ENCODE measurements at places on chromosomes 4 and X.

DNA sequence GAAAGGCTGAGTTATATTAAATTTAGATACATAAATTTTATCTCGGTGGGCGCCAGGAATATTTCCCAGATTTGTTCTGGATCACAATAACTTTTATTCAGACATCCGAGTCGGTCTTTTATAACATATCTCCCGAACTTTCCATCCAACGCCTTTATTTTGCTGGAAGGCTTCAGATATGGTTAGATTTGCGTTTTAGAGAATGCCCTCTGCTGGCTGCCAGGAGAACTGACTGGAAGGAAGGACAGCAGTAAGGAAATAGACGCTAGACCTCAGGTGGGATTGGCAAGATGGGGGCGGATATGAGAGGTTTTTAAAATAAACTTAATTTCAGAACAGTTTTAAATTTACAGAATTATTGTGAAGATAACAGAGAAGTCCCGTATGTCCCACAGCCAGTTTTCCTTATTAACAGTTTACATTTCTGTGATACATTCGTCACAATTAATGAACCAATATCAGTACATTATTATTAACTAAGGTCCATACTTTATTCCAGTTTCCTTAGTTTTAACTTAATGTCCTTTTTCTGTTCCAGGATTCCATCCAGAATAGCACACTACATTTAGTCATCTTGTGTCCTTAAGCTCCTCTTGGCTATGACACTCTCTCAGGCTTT, 4.6 kb upstream of the KANTR start:
- DNase-seq = peak; percentile 44

GRCh38 chrX:150569155-150569477, 695 bp downstream of the MTM1 start:
- DNase-seq = peak; percentile 55

DNA sequence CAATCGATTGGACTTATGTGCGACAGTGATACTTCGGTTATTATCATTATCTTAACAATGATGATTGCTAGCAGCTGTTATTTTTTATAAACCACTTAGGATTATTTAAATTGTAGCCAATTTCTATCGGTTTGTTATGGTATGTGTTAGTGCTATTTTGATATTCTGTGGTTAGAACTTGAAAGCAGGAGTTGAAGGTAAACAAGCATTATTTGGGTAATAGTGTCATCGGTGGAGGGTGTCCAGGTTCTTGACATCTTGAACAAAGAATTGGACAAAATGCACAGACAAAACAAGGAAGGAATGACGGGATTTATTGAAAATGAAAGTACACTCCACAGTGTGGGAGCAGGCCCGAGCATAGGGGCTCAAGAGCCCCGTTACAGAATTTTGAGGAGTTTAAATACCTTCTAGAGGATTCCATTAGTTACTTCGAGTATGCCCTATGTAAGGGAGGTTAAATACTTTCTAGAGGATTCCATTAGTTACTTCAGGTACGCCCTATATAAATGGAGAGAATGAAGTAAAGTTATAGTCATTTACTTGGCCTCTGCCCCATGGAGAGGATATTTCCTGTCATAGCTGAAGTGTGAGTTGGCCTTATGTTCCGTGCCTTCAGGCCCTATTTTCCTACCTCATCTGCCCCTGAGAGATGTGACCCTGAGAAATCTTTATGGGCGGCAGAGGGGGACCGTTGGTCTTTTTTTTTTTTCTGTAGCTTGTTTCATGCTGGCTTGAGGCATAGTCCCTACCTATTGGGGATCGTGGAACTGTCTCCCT, 13.1 kb downstream of the MOB1B start:
- DNase-seq = no peak

DNA sequence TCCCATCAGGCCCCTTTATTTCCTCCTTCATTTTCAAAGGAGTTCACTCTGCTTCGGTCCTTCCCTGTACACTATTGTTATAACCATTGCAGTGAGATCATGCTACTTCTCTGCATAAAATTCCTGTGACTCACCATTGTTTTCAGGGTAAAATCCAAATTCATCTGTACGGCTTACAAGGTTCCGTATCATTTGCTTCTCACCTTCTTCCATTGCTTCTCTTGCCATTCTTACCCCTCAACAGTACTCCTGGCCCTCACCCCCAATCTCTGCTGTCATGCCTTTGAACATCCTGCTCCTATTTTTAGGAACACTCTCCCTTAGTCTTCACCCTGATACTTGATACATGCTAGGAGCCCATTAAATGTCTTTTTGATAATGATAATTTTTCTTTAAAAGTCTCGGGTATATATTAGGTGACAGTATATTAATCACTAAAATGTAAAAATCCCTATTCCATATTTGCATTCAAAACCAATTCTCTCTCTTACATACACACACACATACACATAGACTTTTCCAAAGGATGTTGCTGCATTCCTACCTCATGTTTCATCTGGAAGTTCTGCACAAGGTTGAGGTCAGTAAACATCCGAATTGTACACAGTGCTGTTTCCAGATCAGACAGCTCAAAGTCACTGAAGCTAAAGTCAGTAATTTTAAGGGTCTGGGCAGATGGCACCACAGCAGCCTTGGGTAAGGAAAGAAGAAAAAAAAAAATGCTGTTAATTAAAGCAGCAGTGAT, 103.4 kb downstream of the PDE5A start:
- no peak for DNase-seq

GRCh38 chr4:180449395-180449956, 1793.7 kb upstream of the TENM3 start:
- peak; percentile 39 for DNase-seq

- peak; percentile 24 for DNase-seq
Observed at GRCh38 chrX:34275699-34276098, 143.6 kb upstream of the FAM47A start.

- DNase-seq = no peak
Observed at GRCh38 chrX:17021851-17022604, 75.6 kb downstream of the REPS2 start.

DNA sequence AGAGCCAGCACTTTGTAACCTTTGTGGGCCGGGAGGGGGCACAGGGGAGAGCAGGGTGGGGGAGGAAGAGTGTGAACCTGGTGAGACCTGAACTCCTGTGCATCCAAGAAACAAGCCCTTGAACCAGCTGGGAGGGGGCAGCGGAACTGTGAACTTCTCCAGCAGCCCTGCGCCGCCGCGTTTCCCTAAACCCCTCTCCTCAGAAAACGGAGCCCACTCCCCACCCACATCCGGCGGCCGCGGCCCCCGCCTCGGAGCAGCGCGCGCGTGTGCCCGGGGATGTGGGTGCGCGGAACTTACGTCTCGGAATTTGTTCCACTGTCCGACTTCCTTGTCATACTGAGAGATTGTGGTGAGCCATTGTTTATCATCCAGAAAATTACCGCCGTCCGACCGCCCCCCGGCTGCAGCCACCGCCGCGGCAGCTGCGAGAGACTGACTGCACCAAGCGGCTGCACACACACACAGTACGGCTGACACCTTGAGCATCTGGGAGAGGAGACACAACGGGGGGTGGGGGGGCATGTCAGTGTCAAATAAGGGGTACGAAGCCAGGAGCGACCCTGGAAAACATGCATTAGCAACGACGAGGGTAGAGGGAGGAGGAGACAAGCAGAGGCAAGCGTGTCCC, 494 bp downstream of the SPOCK3 start:
- no peak for DNase-seq

GRCh38 chrX:6738518-6739470, 203.9 kb upstream of the VCX3A start:
- DNase-seq = peak; percentile 92

DNA sequence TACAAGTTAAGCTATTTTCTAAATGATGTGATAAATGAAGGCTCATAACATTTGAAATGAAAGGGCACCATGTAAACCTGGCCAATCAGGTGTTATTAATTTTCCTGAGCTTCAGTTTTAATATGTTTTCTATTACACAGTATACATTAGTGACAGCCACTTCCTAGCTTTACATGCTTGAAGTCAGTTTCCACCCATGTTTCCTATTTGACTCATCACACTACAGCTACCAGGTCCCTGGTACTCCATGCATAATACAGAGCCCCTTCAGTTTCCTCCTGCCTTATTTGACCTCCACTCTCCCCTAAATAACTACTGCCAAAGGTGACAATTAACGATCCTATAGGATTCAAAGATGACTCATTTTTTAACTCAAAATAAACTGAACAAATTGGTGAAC, 18.3 kb downstream of the ZNF518B start:
- DNase-seq = no peak

DNA sequence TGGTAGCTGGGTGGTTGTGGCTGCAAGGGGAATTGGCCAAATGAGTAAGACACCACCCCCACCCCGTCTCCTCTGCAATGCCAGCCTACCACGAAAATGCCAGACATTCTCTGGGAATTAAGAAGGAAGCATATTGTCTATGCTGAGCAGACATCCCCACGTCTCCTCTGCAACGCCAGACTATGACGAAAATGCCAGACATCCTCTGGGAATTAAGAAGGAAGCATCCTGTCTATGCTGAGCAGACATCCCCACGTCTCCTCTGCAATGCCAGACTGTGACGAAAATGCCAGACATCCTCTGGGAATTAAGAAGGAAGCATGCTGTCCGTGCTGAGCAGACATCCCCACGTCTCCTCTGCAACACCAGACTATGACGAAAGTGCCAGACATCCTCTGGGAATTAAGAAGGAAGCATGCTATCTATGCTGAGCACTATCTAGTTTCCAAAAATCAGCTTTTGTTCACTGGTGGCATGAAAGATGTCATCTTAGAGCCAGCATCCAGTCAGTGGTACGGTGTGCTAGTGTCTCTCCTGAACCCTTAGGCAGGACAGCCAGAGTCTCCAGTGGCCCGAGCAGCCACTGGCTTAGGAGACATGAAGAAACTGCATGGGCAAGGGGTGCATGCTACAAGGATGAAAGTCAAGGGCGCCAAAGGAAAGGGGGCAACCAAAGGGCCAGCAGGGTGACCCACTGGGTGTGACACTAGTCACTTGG, 339.8 kb upstream of the FRG1 start:
- DNase-seq = no peak

DNA sequence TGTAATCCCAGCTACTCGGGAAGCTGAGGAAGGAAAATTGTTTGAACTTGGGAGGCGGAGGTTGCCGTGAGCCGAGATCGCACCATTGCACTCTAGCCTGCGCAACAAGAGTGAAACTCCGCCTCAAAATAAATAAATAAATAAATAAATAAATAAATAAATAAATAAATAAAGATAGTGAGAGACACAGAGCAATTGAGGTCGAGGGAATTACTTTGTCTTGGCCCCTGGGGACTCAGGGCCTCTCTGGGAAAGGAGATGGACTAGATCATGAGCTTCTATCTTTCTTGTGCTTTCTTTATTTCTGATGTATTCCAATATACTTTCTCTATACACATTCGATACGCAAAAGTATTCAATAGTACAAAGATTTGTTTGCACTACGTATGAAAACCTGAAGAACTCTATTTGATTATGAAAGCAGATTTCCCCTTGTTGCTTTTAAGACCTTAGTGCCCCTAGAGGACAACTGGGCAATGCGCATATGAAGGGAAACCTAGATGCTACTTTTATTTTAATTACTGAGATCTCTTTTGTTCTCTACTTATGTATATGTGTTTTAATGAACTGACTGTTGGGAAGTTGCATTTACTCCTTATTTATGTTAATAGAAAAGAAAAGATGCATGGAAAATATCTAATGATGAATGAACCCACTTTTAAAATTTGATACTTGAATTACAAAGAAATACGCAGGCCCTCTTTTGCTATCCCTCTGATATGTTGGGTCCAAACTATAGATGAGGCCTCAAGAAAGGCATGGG, 12.8 kb upstream of the ELOVL6 start:
- DNase-seq = peak; percentile 69

DNA sequence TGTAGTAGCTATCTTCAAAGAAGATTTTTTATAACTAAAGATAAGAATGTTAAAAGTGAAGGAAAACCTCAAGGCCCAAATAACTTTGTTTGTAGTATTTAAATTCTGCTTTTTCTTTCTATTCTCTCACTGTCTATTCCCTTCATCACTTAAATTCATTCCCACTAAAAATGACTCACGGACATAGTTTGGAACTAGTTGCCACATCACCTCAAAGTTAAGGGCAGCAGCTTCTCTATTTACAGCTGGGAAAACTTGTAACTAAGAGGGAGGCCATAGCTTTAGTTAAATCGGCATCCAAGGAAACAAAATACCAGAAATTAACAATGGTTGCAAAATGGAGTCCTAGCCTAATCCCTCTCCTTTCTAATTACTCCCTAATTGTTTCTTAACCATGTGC, 325.4 kb upstream of the MAGEB2 start:
- DNase-seq = no peak

GRCh38 chr4:152482211-152482610, 53.7 kb downstream of the FBXW7 start:
- no peak for DNase-seq

DNA sequence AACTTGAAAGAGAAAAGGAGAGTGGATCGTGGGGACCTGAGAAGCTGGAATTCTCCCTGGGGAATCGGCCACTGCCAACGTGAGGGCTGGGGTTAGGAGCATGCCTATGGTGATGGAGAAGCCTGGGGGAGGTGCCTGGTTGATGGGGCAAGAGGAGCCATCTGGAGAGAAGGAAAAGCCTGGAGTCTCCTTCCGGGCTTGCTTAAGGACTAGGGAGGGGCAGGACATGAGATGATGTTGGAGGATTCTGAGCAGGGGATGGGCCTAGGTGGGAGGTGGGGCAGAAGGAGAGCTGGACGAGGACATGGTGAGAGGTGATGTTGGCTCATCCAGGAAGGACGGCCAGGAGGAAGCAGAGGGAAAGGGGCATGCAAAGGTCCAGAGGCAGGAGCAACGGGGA, 35.0 kb upstream of the GYG2 start:
- DNase-seq = no peak

DNA sequence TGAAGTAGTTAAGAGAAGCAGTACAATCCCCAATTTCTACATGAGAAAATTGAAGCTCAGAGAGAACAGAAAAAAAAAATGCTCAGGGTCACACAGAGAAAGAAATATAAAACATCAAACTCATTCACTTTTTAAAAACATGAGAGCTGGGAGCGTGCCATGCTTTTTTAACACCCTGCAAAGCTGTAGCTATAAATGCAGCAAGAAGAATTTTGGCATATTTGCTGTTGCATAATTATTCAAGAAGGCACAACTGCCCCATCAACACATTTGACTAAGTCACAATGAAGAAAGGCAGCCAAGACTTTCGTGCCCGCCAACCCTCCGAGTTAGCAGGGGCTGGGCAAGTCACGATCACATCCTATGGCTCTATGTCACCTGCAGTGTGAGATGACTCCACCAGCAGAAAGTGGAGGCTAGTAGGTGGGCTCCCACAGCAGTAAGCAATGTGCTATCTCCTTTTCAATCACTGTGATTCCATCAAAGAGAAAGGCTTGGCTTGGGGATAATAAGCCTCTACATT, 214.8 kb downstream of the DHX15 start:
- DNase-seq = no peak

GRCh38 chr4:77358315-77358928, 201.4 kb downstream of the CCNG2 start:
- peak; percentile 43 for DNase-seq

DNA sequence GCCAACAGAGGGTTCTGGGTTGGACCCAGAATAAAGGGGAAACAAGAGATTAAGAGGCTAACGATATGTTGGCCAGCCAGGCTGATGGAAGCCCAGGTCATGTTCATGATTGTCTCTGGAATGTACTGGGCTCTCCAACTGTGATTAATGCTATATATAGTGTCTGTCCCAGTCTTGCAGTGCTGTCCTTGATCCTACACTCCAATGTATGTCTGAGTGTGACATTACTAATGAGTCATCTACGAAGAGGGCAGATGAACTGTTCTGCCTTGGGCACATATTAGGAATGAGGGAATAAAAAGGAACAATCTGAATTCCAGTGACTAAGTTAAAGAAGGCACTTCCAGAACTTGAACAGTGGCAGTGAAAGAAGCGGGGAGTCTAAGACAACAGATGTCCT, 142.1 kb downstream of the PDGFRA start:
- DNase-seq = no peak

GRCh38 chr4:57344296-57344695, 234.1 kb upstream of the IGFBP7 start:
- no peak for DNase-seq

- DNase-seq = no peak
Observed at GRCh38 chr4:117327491-117327890, 242.1 kb upstream of the TRAM1L1 start.

Data from MM.1S (cell line).